ENCODE measurements at places on chromosomes 6 and 20. TPM values are rescaled to one million over a fixed set of nuclear protein-coding genes. Genes with fewer than 3 reads are reported as not detected.
A peak's percentile ranks its signal among the peaks of the same experiment; 100 is the strongest.

The ZNF334 gene
- total RNA-seq = 0.14 TPM

DNA sequence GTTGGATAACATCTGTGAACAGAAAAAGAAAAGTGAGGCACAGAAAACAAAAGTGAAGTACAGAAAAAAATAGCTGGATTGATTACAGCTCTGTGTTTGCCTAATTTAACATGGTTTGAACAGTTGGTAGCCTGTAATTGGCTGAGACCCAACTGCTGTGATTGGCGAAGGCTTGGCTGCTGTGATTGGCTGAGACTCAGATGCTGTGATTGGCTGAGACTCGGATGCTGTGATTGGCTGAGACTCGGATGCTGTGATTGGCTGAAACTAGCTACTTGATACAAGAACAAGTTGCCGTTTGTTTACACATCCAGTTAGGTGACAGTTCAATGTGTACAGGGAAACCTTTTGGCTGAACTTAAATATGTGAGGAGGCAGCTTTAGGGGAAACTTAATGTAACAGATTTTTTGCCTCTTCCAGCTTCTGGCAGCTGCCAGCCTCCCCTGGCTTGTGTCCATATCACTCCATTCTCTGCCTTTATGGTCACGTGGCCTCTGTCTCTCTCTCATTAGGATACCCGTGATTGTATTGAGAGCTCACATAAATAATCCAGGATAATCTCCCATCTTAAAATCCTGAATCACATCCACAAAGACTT is 223.4 kb upstream of the FOXA2 start:
- DNase-seq = peak; percentile 15

The PNRC1 gene
- total RNA-seq = 24.3 TPM

- DNase-seq = no peak
These were observed 20.4 kb downstream of the RBM38 start for GRCh38 chr20:57411406-57412283.

The RPP21 gene
- 71.3 TPM for total RNA-seq

- DNase-seq = no peak
These were observed 122.2 kb upstream of the PTPN1 start for GRCh38 chr20:50387996-50388332.

The GTSF1L gene
- total RNA-seq = not detected

The ADGB gene
- total RNA-seq = not detected

DNA sequence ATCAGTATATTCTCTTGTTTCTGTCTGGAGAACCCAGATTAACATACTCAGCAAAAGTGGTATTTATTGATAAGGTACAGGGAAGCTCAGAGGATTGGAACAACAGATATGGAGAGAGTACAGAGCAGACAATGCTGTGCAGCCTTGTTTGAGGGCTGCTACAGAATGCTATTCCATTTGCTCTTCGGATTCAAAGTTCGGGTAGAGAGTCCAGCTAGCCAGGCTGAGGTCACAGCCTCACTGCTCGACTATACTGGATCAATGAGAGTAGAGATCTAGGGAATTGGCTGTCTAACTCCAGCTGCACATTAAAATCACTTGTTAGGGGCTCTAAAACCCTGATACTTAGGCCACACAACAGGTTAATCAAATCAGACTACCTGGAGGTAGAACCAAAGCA is 200.1 kb upstream of the BTBD3 start:
- DNase-seq = no peak

- DNase-seq = no peak
These were observed 222.9 kb downstream of the TTLL2 start for GRCh38 chr6:167547751-167548150.

DNA sequence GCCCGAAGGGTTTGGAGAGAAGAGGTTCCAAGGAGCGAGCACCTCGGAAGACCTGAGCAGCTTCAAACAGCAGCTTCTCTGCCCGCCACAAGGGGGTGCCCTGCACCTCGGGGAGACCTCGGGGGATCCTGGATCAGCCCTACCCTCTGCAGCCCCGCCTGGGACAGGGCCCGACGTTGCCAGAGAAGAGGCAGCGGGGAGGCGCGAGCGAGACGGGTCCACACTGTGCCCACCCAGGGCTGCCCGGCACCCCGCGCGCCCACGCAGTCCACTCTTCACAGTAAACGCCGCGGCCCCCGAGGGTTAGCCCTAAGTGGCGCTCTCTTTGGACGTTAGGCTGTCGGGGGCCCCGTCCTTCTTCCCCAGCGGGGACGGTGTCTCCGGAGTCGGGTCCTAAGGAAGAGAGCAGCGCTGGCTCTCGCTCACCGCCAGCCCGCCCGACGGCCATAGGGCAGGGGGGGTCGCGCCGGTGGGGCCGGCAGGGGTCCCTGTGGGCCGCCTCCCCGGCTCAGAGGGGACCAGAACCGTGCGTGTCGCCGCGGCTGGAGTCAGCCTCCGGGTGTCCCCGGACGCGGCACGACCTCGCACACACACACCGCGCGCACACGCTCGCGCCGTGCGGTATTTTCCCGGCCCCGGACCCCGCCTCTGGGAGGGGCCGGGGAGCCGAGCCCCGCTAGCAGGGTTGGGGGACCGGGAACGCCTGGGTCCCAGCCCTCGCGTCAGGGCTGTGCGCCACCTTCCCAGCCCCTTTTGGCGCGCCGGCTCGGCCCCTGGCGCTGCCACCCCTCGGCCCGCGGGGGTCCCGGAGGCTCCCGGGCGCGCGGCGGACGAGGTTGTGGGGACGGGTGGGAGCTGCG is 929 bp downstream of the CDH22 start:
- DNase-seq = peak; percentile 56

- DNase-seq = no peak
These were observed 1.8 kb downstream of the MOCS1 start for GRCh38 chr6:39932386-39932910.

GRCh38 chr6:78062993-78063392 is 410.2 kb downstream of the MEI4 start:
- DNase-seq = no peak

- DNase-seq = no peak
These were observed 6.5 kb downstream of the GZF1 start for GRCh38 chr20:23368316-23369071.

The CLIC1 gene
- 730 TPM for total RNA-seq

- DNase-seq = no peak
These were observed 116.2 kb downstream of the ISM1 start for GRCh38 chr20:13337090-13337784.

- DNase-seq = no peak
These were observed 4.9 kb downstream of the TUBB2B start for GRCh38 chr6:3222506-3223038.

GRCh38 chr6:138005846-138006245 is 101.4 kb downstream of the PERP start:
- no peak for DNase-seq

GRCh38 chr20:58692579-58693225 is at the start of gene NPEPL1:
TSS of gene NPEPL1 (plus strand) at chr20:58692800. CDS start at chr20:58692901, 101 bp downstream.
- no peak for DNase-seq

DNA sequence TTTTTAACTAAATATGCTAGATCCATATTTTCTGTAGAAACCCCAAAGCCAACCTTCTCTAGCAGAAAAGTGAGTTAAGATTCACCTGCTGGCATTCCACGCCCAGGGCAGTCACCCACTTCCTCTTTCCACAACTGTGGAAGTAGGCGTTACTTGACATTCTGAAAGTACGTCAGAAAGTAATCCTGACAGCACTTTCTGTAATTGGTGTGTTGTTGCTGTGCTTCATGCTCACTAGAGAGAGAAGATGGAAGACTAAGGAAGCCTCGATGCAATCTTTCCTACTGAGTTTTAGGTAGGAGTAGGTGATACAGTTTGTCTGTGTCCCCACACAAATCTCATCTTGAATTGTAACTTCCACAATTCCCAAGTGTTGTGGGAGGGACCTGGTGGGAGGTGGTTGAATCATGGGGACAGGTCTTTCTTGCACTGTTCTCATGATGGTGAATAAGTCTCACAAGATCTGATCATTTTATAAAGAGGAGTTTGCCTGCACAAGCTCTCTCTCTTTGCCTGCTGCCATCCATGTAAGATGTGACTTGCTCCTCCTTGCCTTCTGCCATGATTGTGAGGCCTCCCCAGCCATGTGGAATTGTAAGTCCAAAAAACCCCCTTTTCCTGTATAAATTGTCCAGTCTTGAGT is 101.1 kb downstream of the MAP3K7 start:
- DNase-seq = no peak

- DNase-seq = no peak
These were observed 19.4 kb downstream of the PFDN4 start for GRCh38 chr20:54227241-54227640.

The POU5F1 gene
- total RNA-seq = not detected

DNA sequence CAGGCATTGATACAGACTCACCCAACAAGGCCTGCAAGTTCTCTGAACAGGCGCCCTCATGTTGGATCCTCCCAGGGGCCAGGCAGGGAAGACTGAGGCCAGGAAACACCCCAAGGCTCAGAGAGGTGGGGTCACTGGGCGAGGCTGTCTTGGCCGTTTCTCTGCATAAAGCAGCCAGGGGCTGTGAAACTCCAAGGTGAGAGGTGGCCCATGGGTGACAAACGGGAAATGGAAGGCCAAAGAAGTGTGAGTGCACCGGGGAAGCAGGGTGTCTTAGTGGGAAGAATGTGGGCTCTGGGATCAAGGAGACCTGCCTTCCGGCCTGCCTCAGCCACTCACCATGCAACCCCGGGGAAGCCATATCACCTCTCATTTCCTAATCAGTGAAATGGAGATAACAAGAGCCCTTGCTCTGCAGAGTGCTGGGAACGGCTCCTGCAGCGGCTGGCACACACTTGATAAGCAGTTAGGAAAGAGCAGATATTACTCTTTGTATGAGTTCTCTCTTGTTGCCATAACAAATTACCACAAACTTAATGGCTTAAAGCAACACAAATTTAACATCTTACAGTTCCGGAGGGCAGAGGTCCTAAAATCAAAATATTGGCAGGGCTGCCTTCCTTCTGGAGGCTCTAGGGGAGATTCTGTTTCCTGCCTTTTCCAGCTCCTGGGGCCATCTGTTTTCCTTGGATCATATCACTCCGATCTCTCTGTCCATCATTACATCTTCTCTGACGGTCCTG is 168.6 kb downstream of the NFATC2 start:
- DNase-seq = no peak

DNA sequence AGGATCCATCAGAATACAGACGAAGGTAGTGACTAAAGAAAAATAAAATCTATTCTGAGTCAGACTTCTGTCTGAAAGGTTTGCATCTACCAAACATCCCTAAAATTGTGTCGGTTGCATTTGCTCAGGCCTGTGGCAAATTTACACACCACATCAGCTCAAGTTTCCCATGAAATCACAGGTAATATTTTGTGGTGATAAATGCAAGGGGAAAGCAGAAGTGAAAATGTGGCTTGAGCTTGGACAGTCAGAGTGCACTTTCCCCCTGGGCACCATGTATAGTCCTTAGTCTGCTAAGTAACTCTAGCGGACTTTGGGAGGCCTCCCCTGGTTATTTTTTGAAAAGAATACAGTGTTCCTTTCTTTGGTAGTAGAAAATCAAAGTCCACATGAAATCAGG is 159.1 kb downstream of the PKHD1 start:
- DNase-seq = no peak

DNA sequence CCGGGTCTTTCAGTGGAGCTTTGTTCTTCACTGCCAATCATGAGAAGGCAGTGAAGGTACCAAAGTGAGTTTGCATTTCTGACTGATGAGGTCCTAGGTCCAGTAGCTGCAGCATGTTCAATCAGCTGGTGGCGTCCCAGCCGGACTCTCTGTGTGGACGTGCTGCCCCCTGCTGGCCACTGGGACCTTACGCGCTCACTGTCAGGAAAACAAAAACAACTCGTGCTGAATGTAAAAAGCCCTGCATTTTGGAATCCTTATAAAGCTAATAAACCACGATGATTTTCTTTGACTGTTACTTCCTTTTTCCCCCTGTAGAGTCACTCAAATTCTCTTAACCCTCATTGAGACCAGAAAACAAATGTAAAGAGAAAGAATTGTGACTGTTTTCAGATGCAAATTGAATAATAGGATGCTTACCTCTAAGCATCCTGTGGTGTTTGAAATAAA is 4.9 kb upstream of the CD24 start:
- DNase-seq = peak; percentile 74

The CLIC5 gene
- not detected for total RNA-seq

The FERMT1 gene
- 0.56 TPM for total RNA-seq

DNA sequence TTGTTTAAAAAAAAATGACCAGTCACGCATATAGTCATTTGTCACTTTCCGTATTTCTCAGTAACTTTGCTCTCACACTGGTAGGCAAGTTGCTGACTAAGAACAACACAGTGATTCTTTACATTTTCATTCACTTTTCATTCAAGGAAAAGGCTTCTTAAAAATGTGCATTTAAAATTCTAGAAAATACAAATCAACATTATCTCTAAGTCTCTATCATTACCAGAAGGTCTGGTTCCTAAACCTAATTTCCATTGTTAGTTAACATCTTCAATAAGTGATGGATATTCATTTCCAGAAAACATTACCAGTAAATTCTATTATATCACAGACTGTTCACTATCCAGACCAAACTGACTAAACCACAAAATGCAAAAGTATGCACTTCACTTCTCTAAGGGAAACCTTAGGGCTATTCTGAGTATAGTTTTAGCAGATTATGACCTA is 115.3 kb downstream of the AHI1 start:
- no peak for DNase-seq

The ENPP3 gene
- total RNA-seq = not detected

The BEND6 gene
- total RNA-seq = 18.9 TPM

Measured in H4 (cell line).